ENCODE measurements at places on chromosomes 1 and 21.

- no peak for DNase-seq
These were observed 201.4 kb upstream of the BRINP3 start for GRCh38 chr1:190679044-190679443.

DNA sequence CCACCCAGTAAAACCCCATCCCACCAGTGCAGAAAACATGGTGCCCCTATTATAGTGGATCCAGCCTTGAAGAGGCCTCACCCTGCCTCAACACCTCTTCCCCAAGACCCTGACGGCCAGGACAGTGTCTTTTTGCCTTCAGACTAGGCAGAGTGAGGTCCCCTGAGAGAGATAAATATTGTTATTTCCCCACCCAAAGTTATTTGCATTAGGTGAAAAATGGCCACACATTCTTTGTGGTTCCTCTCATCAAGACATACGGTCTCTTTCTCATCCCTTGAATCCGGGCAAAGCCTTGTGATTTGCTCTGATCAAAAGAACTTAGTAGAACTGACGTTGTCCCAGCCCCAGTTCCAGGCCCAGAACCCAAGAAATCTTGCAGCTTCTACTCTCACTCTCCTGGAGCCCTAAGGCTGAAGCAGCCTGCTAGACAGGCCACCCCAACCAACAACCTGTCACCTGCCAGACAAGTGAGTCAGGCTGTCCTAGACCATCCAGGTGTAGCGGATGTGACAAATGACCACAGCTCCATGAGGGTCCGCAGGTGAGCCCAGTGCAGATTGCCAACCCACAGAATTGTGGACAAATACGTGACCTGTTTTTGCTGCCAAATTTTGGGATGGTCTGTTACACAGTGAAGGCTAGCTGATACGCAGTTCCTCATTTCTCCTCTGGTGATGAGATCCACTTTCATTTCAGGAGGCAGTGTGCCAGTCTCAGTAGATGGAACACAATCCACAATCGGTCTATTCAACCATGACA lies 8.1 kb upstream of the SSU72 start:
- DNase-seq: no peak

GRCh38 chr1:85372683-85373377 lies 92.1 kb downstream of the DDAH1 start:
- no peak for DNase-seq

- DNase-seq: no peak
These were observed 125.1 kb downstream of the GIPC2 start for GRCh38 chr1:78170859-78171258.

DNA sequence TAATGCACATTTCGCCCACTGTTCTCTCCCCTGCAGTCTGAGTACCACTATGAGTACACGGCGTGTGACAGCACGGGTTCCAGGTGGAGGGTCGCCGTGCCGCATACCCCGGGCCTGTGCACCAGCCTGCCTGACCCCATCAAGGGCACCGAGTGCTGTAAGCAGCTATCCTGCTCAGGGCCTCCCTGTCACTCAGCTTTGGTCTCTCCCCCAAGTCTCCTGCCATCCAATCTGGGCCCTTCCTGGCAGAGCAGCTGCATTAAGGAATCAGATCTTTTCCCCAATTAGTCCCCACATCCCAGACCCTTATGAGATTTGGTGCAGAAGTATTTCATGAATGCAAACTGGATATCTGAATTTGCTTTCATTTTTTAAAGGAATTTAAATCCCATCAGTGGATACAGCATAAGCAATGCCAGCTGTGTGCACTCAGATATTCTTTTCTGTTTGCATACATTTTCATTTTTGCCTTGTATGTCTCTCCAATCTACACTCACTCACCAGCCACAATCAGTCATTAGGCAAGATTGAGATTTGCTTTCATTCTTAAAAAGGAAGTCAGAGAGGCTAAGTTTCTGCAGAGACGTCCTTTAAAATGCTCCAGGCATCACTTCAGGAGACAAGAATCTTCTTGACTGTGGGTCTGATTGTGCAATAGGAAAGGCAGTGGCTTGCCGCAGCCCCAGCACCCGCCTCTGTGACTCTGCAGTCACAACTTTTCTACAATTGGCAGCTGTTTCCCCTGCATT lies 48.1 kb downstream of the ELAPOR1 start:
- peak; percentile 30 for DNase-seq

DNA sequence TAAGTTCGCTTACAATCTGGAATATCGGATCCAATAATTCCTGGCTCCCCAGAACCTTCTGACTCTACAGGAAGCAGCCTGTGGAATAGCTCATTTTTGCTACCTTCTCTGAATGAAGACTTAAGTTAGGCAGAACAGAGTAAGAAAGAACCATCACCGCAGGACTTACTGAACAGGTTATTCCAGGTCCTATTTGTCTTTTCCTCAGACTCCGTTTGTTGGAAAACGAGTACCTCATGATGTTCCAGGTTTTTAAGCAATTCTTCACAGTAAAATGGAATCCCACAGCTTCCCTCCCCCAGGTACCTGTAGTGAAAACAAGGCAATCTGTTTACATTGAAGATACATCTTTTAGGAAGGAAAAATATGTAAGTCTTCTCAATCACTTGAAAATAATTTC lies 59.8 kb downstream of the ADCY10 start:
- no peak for DNase-seq

DNA sequence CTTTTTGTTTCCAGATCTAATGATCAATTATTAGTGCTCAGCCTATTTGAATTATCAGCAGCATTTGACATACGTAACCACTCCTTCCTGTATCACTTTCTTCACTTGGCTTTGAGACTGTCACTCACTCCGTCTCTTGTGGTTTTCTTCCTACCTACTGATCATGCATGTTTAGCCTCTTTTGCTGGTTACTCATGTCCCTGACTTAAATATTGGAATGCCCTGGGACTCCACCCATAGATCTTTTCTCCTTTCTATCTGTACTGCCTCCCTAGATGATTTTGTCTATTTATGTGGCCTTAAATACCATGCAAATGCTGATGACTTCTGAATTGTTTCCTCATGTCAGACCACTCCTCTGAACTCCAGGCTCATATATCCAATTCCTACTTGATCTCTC lies 57.7 kb upstream of the PDE4B start:
- no peak for DNase-seq

DNA sequence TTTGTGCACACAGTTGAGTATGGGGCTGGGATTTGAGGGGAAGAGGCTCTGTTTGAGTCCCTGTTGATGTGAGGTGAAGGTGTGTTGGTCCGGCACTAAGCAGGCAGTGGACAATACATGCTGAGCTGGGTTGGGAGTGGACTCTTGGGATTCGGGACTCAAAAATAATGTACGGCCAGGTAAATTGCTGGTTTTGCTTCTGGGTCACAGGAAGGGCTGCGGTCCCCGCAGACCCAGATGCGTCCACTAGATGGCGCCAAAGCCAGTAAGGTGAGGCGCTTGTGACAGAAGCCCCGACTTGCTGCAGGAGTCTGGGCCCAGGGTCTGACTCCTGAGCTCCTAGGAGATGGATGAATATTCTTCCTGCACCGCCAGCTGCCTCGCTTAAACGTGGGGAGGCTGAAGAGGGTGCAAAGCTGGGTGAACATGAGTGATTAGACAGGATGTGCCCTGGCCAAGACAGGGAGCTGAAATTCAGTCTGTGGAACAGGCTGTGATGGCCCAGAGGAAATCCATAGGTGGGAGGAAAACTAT lies 61.4 kb downstream of the ACBD3 start:
- DNase-seq: peak; percentile 91

DNA sequence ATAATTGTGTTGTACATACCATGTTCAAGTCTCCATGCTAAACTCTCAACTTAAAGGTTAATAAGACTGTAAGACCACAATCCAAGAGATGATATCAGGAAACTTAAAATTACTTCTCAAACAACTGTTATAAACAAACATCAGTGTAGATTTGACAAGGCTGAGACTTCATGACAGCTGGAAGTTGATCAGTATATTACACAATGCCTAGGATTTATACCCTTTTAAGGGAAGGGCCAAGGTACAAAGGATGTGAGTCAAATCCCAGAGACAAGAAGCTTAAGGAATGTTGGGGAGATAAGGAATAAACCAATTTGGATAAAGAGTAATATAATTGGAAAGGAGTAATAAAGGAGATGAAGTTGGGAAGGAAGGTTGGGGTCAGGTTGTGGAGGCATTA lies 98.8 kb downstream of the LBR start:
- DNase-seq: no peak

- DNase-seq: no peak
These were observed 1.0 kb downstream of the TMEM200B start for GRCh38 chr1:29122682-29123052.

DNA sequence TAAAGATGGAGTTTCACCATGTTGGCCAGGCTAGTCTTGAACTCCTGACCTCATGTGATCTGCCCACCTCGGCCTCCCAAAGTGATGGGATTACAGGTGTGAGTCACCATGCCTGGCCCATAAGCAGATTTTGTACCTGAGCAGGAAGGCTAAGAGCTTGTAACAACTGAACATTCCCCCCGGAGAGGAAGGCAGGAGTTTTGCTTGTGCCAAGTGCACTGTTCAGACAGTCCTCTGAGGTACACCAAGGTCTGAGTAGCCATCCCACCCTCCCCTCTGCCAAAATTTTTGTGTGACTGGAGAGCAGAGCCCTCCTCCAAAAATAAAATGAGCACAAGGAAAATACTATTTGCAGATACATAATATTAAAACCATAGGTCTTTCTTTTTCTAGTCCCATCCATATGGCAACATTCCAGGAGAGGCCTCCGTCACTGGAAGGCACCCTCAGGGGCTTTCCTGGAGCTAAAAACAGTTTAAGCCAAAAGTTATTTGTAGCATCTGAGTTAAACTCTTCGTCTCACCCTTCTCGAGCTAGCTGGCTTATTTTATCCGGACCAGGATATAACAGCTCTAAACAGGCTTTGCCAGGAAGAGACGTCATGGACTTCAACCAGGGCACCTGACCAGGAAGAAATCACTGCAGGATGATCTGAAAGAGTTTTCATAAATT lies 27.2 kb downstream of the CAPN2 start:
- no peak for DNase-seq

DNA sequence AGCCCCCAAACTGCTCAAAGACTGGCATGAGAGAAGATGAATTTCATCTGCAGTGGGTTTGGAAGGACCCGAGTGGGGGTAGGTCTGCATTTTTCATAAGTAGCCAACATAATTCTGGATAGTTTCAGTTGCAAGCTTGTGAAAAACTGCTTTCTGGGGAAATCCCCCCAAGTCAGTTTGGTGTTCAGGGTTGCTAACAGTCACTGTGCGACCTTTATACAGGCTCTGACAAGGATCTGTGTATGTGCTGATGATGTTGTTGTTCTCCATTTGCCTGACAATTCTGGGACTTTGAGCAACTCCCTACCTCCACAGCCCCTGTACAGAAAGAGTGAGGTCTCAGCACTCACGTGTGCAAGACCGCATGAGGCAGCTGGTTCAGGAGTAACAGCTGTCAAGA lies 87.9 kb downstream of the SUSD4 start:
- DNase-seq: no peak

GRCh38 chr1:50155541-50155940 lies 46.8 kb downstream of the ELAVL4 start:
- DNase-seq: no peak

- no peak for DNase-seq
These were observed 19.4 kb downstream of the RSPH1 start for GRCh38 chr21:42476388-42477331.

- no peak for DNase-seq
These were observed 78.4 kb downstream of the PROX1 start for GRCh38 chr1:214066190-214066589.

DNA sequence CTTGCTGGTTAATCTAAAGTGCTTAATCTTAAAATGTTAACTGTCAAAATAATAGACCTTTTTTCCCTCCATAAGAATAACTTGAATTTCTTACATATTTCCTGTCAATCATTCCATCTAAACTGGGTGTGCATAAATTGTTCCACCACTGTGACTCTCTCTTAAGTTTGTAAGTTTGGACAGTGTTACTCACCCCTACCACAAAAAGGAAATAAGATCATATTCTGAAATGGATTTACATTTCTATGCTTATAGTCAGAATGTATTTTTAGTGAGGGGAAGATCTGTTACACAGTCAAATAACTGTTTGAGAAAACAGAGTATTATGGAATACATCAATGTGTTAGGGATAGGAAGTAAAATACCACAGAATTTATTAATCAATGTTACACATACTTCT lies 109.6 kb upstream of the DPYD start:
- DNase-seq: no peak

DNA sequence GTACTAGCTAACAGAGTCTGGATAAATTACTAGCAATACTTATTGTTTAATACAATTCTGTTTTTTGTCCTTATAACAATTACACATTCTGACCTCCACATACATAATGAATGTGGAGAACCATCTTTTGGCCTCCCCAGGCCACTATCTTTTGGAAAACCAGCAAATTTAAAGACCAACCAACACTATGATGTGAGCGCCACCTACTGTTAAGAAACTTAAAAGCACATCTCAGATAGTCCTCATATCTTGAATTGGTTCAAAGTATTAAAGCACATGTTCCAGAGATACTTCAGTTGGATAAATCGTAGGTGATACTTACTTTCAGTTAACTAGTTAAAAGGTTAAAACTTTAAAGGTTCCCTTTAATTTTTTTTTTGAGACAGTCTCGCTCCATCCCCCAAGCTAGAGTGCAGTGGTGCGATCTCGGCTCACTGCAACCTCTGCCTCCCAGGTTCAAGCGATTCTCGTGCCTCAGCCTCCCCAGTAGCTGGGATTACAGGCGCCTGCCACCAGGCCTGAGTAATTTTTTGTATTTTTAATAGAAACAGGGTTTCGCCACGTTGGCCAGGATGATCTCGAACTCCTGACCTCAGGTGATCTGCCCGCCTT lies 29.3 kb upstream of the USP1 start:
- peak; percentile 54 for DNase-seq

DNA sequence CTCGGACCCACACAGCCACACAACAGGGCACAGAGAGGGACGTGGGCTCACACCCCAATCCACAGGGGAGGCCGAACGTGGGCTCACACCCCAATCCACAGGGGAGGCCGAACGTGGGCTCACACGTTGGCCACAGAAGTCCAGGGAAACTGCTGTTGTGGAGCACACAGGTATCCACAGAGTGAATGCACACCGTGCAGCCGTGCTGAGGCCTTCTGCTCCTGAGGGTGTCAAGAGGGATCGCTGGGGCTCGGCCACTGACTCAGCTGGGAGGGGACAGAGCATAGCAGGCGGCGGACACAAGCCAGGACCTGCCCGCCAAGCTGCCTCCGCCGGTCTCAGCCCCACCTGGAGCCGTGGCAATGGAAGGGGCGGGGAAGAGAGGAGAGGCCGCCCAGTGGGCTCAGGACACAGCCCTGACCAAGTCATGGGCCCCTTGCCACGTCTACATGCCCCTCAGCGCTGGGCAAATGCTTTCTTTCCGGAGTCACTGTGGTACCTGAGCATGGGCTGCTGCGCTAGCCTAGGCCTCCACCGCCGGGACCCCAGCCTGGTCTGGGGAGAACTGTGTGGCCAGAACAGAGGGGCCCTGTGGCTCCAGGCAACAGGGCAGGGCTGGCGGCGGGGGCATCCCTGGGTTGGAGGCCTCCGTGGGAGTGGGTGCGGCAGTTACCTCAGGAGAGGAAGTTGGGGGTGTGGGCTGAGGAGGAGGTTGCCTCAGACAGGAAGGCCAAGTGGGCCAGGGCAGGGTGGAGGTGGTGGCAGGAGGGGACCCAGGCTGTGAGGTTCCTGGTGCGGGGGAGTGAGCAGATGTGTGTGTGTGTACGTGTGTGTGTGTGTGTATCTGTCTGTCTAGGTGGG lies 1.2 kb downstream of the SYTL1 start:
- peak; percentile 85 for DNase-seq

- DNase-seq: peak; percentile 13
These were observed 36.4 kb upstream of the HHAT start for GRCh38 chr1:210292231-210292871.

All from CD4-positive, alpha-beta T cell treated with Interleukin-2 at 100 ng/mL for 4 hours (primary cell).